NCI-H1417 treated with DMSO at 0.1 percent for 48 hours (cell line): ENCODE measurements at places on chromosomes 1 and 21.

GRCh38 chr1:217540321-217540720, 90.6 kb downstream of the GPATCH2 start:
- no peak for DNase-seq

DNA sequence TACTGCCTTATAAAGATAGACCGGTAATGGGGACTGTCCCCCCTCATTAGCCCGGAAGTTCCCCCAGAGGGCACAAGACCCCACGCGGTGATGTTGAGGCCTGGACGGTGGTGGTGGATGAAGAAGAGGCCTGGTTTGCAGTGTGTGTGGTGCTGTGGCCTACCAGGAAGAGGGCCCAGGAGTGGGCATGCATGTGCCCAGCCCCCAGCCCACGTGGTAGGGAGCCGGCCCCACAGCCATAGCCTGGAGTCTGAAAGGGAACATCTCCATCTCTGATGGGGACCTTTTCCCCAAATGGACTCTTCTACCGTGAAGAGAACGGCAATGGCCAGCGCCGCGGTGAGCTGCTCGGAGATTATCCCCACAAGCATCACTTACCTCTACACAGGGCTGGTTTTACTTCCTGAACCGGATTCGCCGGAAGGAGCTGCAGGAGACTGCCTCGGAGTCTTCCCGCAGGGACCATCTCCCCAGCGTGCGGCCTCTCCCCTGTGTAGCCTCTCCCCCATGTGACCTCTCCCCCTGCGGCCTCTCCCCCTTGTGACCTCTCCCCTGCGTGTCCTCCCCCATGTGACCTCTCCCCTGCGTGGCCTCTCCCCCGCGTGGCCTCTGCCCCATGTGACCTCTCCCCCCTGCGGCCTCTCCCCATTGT, 20.6 kb downstream of the RRP1 start:
- no peak for DNase-seq

GRCh38 chr1:64135462-64136223, 67.8 kb upstream of the UBE2U start:
- DNase-seq: no peak

DNA sequence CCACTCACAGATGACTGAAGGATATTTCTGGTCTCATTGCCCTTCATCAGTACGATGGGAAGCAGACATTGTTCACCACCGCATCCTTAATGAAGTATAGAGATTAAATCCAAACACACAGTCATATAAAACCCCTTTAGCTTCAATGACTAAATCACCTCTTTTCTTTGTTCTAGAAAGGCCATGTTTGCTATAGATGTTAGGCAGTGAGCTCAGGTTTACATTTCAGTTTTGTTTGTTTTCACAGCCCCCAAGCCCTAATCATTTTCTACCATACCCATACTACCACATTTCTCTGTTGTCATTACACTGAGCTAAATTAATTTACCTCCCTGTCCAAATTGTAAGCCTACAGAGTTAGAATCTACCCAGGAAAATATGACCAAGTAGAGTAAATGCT, 385.1 kb downstream of the NTNG1 start:
- no peak for DNase-seq

DNA sequence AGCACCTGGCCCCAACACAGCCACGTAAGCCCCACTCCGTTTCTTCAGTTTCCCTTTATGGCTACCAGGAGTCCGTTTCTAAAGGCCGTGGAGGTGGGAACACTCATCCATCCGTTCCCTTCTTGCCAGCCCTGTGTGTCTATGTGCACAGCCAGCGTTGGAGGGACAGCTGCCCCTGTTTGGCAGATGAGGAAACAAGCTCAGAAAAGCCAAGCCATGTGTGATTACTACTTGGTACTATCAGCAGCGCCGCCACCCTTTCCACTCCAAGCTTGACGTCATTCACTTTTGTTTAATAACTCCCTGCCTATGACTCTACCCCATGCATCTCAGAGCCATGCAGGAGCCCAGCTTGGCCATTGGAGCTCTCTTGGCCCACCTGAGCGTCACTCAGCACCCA, 3.5 kb downstream of the LRP8 start:
- DNase-seq: no peak

DNA sequence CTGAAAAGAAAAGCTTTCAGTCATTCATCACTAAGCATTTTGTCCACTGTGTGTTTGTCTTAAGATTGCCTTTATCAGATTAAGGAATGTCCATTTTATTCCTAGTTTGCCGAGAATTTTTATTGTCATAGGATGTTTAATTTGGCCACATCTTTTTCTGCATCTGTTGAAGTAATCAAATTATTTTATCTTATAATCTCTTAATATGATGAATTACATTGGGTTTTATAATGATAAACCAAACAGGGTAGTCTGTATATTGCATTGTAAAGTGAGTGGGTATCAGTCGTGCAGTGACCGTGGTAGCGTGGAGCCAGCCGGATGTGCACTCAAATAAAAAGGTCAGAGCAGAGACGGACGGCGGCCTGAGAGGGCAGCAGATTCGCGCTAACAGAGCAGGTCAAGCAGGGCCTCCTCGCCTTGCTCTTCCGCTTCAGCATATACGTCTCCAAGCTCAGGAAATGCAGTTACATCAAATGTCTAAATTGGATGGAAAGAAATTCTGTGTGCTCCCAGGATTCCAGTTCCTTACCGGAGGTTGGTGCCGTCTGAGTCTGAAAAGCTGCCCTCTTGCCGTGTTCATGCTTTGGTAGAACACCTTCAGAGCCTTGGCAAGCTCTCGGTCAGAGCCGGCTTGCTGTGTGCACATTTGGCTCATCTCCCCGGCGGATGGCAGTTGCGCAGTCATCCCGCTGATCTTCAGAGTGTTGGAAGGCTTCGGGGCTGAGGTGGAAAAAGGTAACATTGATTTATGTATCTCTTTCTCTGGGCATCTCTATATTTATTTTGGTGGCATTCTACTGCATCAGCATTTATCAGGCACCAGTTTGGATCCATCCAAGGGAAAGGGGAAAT, 51.5 kb downstream of the SCCPDH start:
- no peak for DNase-seq

GRCh38 chr1:12206792-12207424, 22.9 kb upstream of the VPS13D start:
- no peak for DNase-seq

DNA sequence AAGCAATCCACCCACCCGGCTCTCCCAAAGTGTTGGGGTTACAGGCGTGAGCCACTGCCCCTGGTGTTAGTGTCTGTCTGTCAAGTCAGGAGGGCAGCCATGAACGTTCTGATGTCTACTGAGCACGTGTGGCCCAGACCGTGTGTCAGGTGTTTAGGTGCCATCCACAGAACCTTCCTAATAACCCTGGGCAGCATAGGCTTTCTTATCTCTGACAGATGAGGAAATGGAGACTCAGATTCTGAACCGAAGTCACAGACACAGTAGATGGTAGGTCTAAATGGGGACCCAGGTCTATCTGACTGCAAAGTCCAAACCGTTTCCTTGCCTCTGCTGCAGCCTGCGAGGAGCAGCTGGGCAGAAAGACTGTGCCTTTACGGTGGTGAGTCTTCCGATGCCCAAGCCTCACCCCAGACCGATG, 622 bp upstream of the IL6R start:
- no peak for DNase-seq

GRCh38 chr1:89633800-89634625, 1.1 kb downstream of the LRRC8C start:
- no peak for DNase-seq

DNA sequence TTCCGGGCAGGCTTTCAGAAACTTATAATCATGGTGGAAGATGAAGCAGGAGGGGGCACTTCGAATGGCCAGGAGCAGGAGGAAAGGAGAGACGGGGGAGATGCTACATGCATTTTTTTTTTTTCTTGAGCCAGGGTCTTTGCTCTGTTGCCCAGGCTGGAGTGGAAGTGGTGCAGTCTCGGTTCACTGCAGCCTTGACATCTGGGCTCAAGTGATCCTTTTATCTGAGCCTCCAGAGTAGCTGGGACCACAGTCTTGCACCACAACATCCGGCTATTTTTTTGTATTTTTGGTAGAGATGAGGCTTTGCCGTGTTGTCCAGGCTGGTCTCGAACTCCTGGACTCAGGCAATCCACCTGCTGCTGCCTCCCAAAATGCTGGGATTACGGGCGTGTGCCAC, 61.6 kb downstream of the SELENOF start:
- DNase-seq: no peak

DNA sequence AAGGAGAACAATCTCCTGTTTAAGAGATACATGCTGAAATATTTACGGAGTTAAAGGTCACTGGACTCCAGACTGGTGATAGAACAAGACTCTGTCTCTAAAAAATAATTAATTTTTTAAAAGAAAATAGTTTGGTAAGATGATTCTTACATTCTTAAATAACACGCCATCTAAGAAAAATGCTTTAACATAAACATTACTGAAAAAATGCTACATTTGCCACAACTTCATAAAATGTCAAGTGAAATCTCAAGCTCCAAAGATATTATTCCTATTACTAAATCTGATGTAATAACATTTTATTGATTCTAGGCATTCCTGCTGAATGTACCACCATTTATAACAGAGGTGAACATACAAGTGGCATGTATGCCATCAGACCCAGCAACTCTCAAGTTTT, 4.1 kb downstream of the ANGPTL3 start:
- DNase-seq: no peak

DNA sequence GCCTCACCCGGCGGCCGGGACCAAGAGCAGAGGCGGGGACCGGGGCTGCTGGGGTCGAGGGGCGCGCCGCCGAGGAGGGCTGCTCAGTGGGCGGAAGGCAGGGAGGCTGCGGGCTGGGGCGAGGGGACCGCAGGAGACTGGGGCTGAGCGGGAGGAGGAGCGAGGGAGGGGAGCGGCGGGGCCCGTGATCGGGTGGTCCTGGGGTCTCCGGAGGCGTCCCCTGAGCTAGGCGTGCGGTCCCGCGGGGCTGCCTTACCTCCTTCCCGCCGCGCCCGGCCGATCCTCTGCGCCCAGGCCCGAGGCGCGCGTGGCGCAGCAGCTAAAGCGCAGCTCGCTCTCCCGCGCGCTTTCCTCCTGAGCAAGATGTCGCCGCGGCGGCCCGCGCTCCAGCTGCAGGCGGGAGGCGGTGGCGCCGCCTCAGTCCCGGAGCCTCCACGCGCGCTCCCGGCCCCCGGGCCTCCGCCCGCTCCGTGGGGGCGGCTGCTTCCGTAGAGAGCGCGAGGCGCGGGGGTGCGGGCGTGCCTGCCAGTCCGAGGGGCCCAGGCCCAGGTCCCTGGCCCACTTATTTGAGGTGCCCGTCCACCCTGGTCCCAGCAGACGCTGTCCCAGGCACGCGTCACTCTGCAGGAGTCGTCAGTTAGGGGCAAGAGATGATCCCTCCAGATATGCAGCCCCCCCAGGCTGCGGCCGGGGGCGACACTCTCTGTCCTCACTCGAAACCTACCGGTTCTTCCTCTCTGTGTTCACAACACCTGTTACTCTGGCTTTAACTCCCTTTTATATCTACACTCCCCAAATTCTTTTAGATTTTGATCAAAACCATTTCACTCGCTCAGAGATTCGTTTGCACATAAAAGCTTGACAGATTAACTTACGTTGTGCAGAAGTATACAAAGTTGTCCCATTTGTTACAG, at the start of gene CCSAP:
Gene CCSAP, minus strand, starts transcription at position 392 of the 914 bp plus-strand sequence. CDS start 582 bp downstream, outside the sequence.
- DNase-seq: no peak

- no peak for DNase-seq
Observed at GRCh38 chr1:18618546-18619466, 11.8 kb upstream of the PAX7 start.

GRCh38 chr1:39646232-39647081, 7.0 kb upstream of the HEYL start:
- DNase-seq: no peak

DNA sequence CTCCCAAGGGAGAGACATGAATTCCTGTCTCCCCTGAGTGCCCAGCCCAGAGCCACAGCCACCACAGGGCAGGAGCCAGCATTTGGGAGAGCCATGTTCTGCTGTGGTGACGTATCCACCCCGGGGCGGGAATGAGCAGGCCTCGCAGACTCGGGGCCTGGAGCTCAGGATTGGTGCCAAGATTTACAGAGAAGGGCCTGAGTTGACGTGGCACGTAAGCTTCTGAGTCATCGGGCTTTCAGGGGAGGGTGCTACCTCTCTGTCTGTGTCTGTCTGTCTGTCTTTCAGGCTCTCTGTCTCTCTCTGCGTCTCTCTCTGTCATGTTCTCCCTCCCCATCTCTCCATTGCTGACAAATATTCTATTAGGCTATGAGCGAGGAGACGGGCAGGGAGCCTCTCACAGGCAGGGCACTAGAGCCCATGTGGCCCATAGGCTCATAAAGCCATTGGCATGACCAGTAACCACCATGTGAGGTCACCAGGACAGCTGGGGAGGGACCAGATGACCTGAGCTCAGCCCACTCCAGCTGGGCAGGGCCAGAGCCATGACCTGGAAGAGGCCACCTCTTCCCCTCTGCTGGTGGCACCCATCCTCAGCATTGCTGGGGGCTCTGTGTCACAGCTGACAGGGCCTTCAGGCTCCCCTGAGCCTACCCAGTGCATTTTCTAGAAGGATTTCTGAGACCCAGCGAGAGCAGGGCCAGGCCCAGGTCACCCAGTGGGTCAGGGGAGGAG, 300.0 kb upstream of the VAMP3 start:
- no peak for DNase-seq

- no peak for DNase-seq
Observed at GRCh38 chr21:45588086-45588825, 46.0 kb upstream of the SLC19A1 start.

DNA sequence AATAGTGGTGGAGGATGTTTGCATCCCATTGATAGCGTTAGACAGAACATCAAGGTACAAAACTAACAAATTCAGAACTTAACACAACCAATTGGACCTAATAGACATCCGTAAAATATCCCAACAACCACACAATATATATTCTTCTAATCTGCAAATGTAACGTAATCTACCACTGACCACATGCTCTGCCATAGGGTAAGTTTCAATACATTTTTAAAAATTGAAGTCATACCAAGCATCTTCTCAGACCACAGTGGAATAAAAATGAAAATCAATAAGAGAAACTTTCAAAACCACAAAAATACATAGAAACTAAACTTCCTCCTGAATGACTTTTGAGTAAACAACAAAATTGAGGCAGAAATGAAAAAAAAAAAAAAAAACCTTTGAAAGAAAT, 1087.5 kb downstream of the KCNT2 start:
- DNase-seq: no peak

- DNase-seq: no peak
Observed at GRCh38 chr1:166193057-166193698, 26.4 kb upstream of the FAM78B start.
